T-helper 17 cell (primary cell): ENCODE measurements at places on chromosomes 2 and 18.

DNA sequence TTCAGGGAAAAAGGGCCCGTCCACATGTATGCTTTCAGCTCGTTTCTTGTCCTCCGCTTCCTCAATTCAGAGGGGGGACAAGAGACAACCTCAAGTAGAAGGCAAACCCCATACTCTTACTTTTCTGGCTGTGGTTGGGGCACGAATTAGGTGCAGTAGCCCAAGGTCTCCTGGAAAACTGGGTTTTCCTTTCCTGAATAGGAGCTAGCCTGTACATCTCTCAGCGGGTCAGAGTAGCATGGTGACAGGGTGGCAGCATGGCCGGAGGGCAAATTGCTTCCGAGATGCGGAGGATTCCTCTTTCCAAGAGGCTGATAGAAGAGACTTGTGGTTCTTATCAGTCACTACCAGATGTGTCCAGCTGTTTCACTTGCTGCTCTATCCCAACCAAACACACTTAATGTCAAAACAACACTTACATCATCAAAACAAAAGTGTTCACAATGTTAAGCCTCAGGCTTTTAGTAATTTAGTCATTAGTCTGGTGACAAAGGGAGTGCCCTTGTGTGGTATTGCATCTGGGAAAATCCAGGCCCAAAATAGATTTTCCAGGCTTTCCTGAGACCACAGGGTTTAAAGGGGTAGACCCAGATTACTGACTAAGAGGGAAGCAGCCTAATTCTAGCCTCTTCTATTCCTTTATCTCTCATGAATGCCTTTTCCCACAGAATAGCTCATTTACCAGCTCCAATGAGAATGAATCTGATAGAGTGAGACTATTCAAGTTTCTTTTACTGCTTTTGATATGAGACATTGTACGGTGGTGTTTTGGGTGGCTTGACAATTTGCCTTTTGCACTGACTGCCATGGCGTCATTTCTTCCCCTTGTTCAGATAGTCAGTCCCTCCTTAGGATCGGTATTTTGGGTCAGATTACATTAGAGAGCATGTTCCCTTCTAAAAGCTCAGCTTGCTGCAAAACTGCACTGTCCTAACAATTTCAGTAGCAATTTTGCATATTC lies 162.0 kb downstream of the LTBP1 start:
- H3K27me3 ChIP-seq: peaks cover 71% of the 10 kb centered on the region
- no peak overlapping the region for H3K4me3 ChIP-seq
- H3K36me3 ChIP-seq: no peaks in the 10 kb centered on the region
- H3K4me1 ChIP-seq: no peaks in the 10 kb centered on the region
- DNase-seq: no peak

GRCh38 chr2:156647377-156648010 lies 211.3 kb downstream of the GPD2 start:
- H3K4me1 ChIP-seq: no peaks in the 10 kb centered on the region
- no peak for DNase-seq
- H3K4me3 ChIP-seq: no peak overlapping the region
- no peaks in the 10 kb centered on the region for H3K36me3 ChIP-seq
- no peaks in the 10 kb centered on the region for H3K27me3 ChIP-seq
- H3K27ac ChIP-seq: no peak overlapping the region

- no peaks in the 10 kb centered on the region for H3K36me3 ChIP-seq
- H3K4me1 ChIP-seq: no peaks in the 10 kb centered on the region
- H3K27ac ChIP-seq: no peak overlapping the region
- no peak for DNase-seq
These were observed 19.7 kb upstream of the IL18R1 start for GRCh38 chr2:102335871-102336366.

- H3K27me3 ChIP-seq: peaks cover 59% of the 10 kb centered on the region
- peaks cover 5% of the 10 kb centered on the region for H3K4me1 ChIP-seq
- DNase-seq: no peak
These were observed 529 bp upstream of the AMER3 start for GRCh38 chr2:130754811-130755210.

DNA sequence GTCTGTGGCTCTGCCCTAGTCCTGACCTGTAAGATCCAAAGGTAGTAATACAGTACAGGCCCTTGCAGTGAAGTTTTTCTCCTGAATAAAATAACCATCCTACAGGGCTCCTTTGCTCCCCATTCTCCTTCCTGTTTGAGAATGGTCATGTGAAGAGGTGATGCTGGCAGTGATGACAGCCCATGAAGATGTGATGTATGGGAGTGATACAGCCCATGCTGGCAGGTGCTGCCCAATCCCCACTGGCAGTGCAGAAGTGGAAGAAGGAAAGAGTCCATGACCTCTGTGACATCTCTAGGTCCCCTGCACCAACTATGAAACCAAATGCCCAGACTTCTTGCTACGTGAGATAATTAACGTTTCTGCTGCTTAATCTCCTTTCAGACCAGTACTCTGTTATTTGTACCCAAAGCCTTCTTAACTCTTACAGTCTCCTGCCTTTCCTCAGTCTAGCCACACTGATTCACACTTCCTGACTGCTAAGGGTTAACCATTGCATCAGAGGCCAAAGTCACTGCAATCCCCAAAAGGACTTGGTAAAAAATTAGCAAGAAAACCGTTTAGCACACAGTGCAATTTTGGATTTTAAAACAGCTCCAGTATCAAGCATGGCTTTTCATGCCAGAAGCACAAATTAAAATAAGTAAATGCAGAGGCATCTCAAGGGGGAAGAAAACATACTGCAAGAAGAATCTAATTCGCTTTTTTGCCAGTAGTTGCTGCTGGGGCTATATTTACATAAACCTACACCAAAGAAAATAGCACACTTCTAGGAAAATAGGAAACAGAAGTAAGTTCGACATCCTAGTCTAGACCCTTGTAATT lies 98.0 kb downstream of the STK39 start:
- DNase-seq: no peak
- H3K27me3 ChIP-seq: no peaks in the 10 kb centered on the region
- no peak overlapping the region for H3K4me3 ChIP-seq
- H3K36me3 ChIP-seq: peaks cover 7% of the 10 kb centered on the region

DNA sequence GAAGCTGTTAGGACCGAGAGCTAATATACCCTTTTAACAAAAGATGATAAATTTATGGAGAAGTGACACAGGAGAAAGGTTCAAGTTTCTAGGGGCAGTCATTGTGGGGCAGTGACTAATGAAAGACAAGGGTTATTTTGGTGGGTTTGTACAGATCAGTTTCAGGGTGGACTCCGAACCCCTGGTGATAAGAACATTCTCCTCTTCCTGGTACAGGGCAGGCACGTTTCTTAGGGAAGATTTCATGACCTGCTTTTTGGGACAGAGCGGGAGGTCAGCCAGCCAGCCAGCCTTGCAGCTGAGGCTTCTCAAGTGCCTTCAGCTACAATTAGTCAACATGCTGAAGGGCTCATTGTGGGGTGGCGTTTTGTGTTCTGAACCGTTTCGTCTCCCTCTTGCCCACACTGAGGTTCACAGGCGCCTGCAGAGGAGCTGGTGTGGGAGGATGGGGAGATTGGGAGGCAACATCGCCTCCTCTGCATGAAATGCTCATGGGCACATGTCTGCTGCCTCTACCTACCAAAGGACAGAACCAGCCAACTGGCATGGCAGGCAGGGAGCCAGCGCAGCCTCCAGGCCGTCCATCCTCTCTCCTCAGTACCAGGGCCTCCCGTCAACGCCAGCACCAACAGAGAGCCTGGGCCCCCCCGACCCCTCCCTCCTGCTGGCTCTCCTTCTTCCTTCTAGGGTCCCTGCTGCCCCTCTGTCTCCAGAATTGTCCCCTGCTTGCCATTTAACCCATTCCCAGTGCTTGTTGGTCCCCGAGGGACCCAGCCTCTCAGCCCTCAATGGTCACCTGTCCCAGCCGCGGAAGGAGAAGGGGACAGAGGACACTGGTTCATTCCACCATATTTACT lies 9.6 kb downstream of the CHMP1B start:
- no peak overlapping the region for H3K4me3 ChIP-seq
- peaks cover 3% of the 10 kb centered on the region for H3K36me3 ChIP-seq
- DNase-seq: no peak
- no peak overlapping the region for H3K27ac ChIP-seq

- H3K36me3 ChIP-seq: peaks cover 3% of the 10 kb centered on the region
- DNase-seq: no peak
- H3K4me3 ChIP-seq: no peak overlapping the region
- no peak overlapping the region for H3K27ac ChIP-seq
- no peaks in the 10 kb centered on the region for H3K4me1 ChIP-seq
- H3K27me3 ChIP-seq: peaks cover 26% of the 10 kb centered on the region
These were observed 159.7 kb upstream of the AGAP1 start for GRCh38 chr2:235334179-235334578.

GRCh38 chr2:219495531-219496122 lies 3.1 kb upstream of the GMPPA start:
- no peak overlapping the region for H3K27ac ChIP-seq
- peaks cover 29% of the 10 kb centered on the region for H3K4me1 ChIP-seq
- DNase-seq: peak; percentile 27
- peaks cover 71% of the 10 kb centered on the region for H3K27me3 ChIP-seq

GRCh38 chr2:127574656-127575055 lies 39.2 kb downstream of the MYO7B start:
- peaks cover 35% of the 10 kb centered on the region for H3K27me3 ChIP-seq
- no peak for DNase-seq
- no peak overlapping the region for H3K4me3 ChIP-seq
- no peaks in the 10 kb centered on the region for H3K36me3 ChIP-seq
- peak overlapping the region; percentile 4 for H3K27ac ChIP-seq

DNA sequence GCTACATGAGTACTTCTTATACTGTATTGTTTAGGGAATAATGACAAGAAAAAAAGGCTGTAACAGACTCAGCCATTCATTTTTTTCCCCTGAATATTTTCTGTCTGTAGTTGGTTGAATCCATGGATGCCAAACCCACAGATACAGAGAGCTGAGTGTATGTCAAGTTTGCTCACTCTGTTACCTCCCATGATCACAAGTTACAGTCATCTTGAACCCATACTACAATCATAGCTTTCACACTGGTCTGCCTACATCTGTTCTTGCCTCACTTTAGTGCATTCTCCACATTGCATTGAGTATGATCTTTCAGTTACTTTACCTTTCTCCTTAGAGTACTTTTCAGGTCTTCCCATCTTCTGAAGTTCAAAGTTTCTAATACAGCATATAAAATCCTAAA lies 94.0 kb downstream of the BIRC6 start:
- peaks cover 8% of the 10 kb centered on the region for H3K36me3 ChIP-seq
- H3K27ac ChIP-seq: no peak overlapping the region
- no peaks in the 10 kb centered on the region for H3K27me3 ChIP-seq
- DNase-seq: no peak
- no peak overlapping the region for H3K4me3 ChIP-seq
- H3K4me1 ChIP-seq: peaks cover 6% of the 10 kb centered on the region

DNA sequence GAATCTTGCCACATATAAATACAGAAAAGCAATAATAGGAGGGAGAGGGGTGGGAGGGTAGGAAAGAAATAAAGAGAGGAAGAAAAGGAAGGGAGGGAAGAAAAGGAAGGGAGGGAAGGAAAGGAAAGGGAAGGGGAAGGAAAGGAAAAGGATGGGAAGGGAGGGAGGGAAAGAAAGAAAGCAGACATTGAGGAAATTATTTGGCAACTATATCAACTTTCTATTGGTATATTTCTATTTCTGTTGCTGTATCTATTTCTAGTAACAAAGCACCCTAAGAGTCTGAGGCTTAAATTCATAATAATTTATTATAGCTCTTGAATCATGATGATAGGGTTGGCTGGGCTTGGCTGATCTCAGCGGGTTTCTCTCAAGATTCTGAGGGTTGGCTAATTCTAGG lies 648.0 kb downstream of the CCDC85A start:
- no peaks in the 10 kb centered on the region for H3K36me3 ChIP-seq
- H3K4me3 ChIP-seq: no peak overlapping the region
- DNase-seq: no peak
- H3K4me1 ChIP-seq: no peaks in the 10 kb centered on the region

DNA sequence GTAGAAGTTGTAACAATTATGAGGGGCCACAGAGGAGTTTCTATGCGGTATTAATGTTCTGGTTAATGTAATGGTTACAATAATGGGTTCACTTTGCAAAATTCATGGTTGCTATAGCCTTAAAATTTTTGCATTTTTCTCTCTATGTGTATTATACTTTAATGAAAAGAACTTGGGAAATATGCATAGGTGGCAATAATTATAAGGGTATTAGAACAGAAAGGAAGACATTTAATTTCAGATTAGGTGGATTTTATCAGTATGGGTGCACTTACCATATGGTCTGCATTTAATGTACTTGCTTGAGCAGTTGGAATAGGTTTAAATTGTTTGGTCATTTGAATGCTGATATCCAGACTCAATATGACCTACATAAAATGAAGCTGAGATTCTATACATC lies 161.6 kb upstream of the TACR1 start:
- H3K4me1 ChIP-seq: no peaks in the 10 kb centered on the region
- no peak overlapping the region for H3K27ac ChIP-seq
- peaks cover 10% of the 10 kb centered on the region for H3K27me3 ChIP-seq
- no peak for DNase-seq
- H3K36me3 ChIP-seq: no peaks in the 10 kb centered on the region
- H3K4me3 ChIP-seq: no peak overlapping the region

GRCh38 chr2:9771481-9772017 lies 71.7 kb upstream of the TAF1B start:
- H3K27me3 ChIP-seq: no peaks in the 10 kb centered on the region
- H3K4me3 ChIP-seq: no peak overlapping the region
- H3K36me3 ChIP-seq: no peaks in the 10 kb centered on the region
- no peak for DNase-seq
- peaks cover 25% of the 10 kb centered on the region for H3K4me1 ChIP-seq

DNA sequence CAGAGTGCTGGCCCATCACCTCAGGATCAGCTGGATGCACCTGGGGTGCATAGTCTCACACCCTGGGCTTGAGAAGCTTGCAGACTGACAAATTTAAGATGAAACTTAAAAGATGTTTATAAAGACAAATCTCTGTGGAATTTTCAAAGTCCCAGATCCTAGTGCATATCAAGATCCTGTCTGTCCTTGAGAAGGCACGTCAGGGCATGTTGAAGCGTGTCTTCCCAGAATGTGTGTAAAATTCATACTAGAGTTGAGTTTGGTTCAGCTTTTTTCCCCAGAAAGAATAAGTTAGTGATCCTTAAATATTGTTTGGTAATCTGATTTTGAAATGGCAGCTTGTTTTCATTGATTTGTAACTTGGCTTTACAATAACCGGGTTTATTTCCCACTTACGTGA lies 27.5 kb downstream of the INSIG2 start:
- no peaks in the 10 kb centered on the region for H3K27me3 ChIP-seq
- no peak overlapping the region for H3K4me3 ChIP-seq

DNA sequence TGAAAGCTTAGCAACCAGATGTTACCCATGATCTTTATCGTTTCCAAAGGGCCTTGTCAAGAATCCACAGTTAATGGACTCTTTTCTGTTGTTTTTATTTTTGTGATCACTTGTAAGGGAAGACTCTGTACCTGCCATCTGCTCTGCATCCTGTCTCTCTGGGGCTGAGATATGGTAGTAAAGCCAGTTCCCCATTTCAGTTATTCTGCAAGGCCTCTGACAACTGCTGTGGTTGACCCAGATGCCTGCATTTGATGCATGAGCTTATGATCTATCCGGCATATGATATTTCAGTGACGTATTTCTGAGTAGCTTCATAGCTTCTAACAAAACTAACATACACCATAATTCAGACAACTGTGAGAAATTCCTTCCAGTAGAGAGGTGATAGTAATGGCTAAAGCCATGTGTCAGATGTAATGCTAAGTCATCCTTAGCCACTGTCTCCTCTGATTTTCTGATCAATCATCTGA lies 105.1 kb downstream of the TPO start:
- peaks cover 42% of the 10 kb centered on the region for H3K4me1 ChIP-seq
- H3K36me3 ChIP-seq: peaks cover 3% of the 10 kb centered on the region
- no peak for DNase-seq
- no peaks in the 10 kb centered on the region for H3K27me3 ChIP-seq

- no peaks in the 10 kb centered on the region for H3K36me3 ChIP-seq
- H3K4me1 ChIP-seq: peaks cover 3% of the 10 kb centered on the region
- H3K27ac ChIP-seq: no peak overlapping the region
- peaks cover 26% of the 10 kb centered on the region for H3K27me3 ChIP-seq
These were observed 78.3 kb upstream of the SETBP1 start for GRCh38 chr18:44602380-44602779.
